ENCODE measurements at places on chromosomes 12 and 14.

GRCh38 chr12:46450279-46450748 lies 77.7 kb upstream of the SLC38A2 start:
- no peak for DNase-seq

GRCh38 chr12:94650143-94651056 lies at the start of gene TMCC3:
TMCC3 (minus strand) TSS chr12:94650557; CDS start chr12:94650430, 127 bp downstream.
- DNase-seq = no peak

GRCh38 chr14:75126121-75126544 lies 715 bp downstream of the NEK9 start:
- no peak for DNase-seq

- DNase-seq = no peak
Measured at GRCh38 chr12:13071305-13072280, 27.4 kb downstream of the FAM234B start.

DNA sequence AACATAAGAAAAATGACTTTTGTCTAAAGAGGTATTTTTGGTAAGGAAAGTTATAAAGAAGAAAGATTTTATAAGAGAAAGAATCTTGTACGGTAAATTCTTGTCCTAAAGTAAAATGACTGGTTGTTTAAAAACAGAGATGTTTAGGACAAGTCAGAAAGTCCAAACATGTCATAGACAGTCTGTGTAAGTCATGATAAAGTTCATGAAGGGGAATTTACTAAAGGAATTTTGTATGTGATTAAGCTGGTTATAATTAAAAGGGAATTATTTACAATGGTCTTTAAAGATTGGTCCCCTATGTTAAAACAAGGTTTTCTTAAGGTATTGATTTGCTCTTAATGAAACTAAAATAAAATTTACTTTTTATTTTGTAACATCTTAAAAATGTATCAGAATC lies 269.4 kb upstream of the CCDC196 start:
- DNase-seq = no peak

GRCh38 chr12:5247144-5247543 lies 184.8 kb upstream of the NTF3 start:
- no peak for DNase-seq

DNA sequence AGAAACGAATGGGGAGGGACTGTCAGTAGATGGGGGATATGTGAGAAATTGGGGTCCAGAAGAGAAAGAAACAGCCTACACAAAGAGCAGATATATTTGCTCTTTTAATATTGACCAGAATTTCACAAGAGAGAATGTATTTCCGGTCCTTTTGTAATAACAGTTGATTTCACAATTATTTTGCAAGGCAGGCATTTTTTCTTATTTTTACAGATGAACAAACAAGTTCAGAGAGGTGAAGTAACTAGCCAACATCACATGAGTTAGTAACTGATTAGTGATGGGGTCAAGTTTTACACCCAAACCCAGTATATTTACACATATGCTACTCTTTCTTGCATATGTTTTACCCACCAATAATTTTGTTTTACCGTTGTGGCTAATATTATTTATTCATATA lies 188.2 kb downstream of the NAV3 start:
- DNase-seq = no peak
